ENCODE measurements at places on chromosomes 5 and 9. TPM values are rescaled to one million over a fixed set of nuclear protein-coding genes. Genes with fewer than 3 reads are reported as not detected.

SLC25A2 gene
- polyA plus RNA-seq, result not detected

GRCh38 chr9:2602704-2603116 lies 18.9 kb upstream of the VLDLR start:
- no peak for DNase-seq

- DNase-seq, result no peak
Observed at GRCh38 chr5:82561797-82562196, 283.6 kb upstream of the RPS23 start.

DNA sequence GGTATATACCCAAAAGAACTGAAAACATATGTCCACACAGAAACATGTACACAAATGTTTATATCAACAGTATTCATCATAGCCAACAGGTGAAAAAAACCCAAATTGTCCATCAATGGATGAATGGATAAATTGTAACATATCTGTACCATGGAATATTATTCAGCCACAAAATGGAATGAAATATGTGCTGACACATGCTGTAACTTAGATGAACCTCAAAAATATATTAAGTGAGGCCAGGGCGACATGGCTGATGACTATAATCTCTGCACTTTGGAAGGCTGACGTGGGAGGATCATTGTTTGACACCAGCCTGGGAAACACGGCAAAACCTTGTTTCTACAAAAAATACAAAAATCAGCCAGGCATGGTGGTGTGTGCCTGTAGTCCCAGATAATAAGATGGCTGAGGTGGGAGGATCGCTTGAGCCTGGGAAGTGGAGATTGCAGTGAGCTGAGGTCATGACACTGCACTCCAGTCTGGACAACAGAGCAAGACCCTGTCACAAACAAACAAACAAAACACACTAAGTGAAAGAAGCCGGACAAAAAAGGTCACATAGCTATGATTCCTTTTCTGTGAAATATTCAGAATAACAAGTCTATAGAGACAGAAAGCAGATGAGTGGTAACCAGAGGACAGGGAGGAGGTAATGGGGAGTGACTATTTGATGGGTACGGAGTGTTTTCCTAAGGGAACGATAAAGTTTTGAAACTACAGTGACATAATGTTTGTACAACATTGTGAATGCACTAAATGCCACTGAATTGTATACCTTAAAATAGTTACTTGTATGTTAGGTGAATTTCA lies 11.4 kb downstream of the KYAT1 start:
- DNase-seq, result no peak

GRCh38 chr9:38031594-38031993 lies 37.4 kb downstream of the SHB start:
- DNase-seq, result no peak

DNA sequence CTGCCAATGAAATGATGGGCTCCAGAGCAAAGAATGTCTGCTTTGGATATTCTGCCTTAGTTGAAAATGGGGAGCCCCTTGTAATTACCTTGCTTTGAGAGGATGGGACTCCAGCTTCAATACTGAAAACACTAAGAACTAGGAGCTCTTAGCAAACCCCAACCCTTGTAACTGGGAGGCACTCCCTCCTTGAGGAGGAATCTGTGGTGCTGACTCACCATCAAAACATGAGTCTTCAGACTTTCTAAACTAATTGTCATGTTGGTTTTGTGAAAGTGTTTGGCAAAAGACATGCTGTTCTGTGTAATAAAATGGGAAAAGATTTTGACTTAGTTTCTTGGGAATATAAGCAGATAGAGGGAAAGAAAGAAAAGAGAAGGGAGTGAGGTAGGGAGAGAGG lies 91.9 kb upstream of the PTPRD start:
- DNase-seq, result no peak

GRCh38 chr9:86389628-86390027 lies 35.4 kb upstream of the TUT7 start:
- DNase-seq, result peak; percentile 48
